CD4-positive, alpha-beta T cell treated with Interleukin-1 beta for 1 hour (primary cell): ENCODE measurements at places on chromosomes 2 and 18.

DNA sequence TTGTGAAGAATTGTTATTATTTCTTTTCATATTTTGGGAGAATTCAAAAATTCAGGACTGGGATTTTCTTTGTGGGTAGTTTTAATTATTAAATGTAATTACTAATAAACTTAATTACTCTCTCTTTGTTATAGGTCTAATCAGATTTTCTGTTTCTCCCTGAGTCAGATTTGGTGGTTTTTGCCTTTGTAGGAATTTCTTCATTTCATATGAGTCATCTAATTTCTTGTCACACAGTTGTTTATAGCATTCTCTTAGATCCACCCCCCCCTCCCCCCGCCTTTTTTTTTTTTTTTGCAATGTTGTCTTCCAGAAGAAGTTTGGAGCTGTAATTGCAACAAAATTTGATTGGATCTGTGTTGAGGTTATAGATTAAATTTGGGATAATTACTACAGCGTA is 26.0 kb upstream of the GALR1 start:
- no peak for DNase-seq

- DNase-seq: no peak
Measured at GRCh38 chr2:38268691-38269327, 108.3 kb downstream of the ATL2 start.

DNA sequence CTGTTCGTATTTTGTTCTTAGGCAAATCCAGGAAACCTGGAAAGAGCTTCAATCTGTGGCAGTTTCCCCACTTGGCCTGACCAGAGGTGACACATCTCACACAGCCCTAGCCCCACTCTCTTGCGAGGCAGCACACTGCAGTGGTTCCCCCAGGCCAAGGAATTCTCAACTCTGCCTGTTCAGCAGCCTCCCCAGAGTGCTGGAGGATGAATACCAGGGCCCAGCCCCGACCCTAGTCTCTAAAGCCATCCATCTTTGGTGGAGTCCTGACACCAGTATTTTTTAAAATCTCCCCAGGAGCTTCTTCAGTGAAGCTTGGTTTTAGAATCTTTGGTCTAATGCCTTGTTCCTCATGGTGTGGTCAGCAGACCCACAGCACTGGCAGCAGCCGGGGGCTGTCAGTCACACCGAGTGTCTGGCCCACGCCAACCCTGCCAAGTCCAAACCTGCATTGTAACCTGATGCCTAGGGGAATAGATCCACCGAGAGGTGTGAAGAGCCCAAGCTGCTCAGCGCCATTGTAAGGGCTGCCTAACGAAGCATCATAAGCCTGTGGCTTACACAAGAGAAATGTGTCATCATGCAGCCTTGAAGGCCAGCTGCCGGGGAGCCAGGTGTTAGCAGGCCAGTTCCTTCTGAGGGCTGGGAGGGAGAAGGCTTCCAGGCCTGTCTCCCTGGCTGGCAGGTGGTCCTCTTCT is 428.7 kb upstream of the ID2 start:
- DNase-seq: no peak

DNA sequence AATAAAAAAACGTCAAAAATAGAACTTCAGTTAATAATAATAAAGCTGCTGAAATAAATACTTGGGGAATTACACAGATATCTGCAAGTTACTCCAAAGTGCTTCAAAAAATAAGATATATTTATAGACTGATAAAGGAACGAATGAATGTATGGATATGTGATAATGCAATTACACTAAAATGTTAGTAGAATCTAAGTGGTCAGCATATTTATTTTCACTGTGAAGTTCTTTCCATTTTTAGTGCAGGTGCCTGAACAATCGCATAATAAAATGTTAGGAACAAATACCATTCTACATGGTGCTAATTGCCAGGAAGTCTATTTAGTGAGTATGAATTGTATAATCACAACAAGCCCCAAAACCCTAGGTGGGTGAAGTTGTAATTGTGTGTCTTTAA is 169.6 kb upstream of the RGPD4 start:
- no peak for DNase-seq

DNA sequence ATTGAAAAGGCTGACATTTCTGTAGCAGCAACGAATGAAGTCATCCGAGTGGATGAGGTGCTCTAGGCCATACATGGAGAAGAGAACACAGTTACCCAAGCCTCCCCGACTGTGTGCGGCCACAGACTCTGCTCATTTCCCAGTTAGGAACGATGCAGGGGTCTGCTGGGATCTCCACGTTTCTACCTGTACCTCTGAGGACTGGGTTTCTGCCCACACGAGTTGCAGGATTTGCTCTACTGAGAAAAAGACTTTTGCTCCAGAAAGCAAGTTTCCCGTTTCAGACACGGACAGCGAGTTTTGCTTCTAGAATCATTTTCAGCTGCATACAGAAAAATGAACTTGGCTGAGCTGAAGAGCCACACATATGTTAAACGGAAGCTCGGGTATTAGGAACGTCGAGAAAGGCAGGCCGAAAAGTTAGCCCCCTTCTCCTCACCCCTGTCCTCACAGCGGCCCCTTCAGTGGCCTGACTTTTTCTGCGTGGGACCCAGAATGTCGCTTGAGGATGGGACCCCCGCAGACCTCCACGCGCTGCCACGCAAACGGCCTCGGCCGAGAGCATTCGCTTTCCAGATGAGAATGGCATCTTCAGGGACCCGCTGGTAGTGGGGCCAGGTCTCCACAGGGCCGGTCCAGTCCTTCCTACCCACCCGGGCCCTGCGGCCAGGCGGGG is 582 bp upstream of the RAB31 start:
- DNase-seq: no peak

GRCh38 chr18:27030421-27030820 is 154.7 kb downstream of the CHST9 start:
- DNase-seq: no peak

DNA sequence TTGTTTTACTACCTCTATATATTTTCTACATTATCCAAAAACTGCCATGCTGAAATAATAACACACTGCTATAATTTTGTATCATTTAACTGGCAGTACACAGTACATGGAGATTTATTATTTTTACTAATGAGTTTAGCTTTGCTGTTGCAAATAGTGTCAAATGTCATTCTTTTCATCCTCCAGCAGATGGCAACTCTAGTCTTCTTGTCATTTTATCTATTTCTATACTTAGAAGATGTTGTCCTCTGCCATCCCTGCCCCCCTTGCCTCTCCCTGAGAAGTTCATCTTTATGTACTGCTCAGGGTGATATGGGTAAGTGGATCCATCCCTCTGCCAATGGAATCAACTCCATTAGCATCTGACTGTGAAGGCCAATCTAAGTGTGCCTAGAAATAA is 21.7 kb upstream of the LRRTM1 start:
- no peak for DNase-seq

- no peak for DNase-seq
Measured at GRCh38 chr2:17573085-17573803, 32.7 kb downstream of the VSNL1 start.

DNA sequence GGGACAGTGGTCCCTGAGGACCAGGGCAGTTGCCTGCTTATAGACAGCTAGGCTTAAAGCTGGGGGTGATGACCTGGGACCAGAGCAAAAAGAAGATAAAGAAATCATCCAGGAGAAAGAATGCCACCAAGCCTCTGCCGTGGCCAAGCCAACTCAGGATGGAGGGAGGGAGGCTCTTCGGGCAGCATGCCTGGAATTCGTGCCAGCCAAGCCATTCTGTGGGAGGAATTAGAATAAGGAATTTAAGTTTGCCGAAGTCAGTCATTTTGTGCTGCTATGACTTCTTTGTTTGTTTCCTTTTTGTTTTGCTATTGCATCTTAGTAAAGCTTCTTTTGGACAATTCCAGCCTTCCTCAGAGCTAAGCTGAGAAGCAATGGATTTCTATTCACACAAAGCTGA is 124.1 kb downstream of the EN1 start:
- no peak for DNase-seq

GRCh38 chr2:109139002-109139401 is 10.0 kb downstream of the SH3RF3 start:
- no peak for DNase-seq

DNA sequence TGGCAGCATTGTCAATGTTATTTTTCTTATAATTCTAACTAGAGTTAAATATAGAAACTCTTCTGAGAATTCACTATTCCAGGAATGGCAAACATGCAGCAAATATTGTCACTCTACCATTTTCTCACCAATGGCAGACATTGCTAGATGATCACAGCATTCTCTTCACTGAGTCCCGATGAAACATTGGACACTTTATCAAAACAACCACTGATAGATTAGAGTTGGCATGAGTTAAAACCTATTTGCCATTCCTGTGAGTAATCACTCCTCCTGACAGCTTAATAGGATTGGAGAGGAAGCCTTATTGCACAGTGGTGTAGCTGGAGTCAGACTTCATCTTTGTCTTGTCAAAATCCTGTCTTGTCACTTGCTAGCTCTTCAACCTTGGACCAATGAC is 163.9 kb upstream of the THUMPD2 start:
- DNase-seq: no peak

- no peak for DNase-seq
Measured at GRCh38 chr2:110829413-110830146, 97.2 kb downstream of the ACOXL start.

DNA sequence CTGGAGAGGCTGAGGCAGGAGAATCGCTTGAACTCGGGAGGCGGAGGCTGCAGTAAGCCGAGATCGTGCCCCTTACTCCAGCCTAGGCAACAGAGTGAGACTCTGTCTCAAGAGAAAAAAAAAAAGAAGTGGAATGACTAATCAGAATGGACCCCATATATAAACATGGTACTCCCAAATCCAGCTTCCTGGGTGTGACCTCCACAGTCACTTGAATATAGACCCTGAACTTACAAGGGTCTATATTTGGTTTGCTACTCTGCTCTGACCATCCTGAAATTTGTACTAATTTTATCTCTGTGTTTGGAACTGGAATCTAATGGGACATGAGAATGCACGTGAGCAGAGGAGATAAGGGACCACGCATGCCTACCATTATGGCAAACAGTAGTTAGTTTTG is 275.0 kb downstream of the TNS1 start:
- no peak for DNase-seq

GRCh38 chr2:215602997-215603396 is 167.1 kb upstream of the FN1 start:
- no peak for DNase-seq
